AG04449 (cell line): ENCODE measurements at places on chromosomes 5 and 9.

GRCh38 chr5:97164846-97165245, 18.2 kb downstream of the RIOK2 start:
- no peak for DNase-seq

DNA sequence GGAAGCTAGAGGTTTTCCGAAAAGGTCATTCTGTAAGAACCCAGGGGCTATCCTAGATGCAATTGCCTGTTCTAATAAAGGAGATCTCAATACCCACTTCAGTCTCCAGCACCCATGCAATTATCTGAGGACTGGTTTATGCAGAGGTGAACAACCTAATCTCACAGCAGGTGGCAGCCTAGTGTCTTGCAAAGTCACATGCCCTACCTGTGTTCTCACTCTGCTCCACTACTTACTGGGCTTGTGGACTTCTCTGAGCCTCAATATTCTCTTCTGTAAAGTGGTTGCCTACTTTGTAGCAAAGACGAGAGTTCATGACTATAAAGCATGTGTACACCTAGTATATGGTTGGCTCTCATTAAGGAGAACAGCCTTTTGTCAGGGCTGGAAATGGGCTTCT, 21.0 kb upstream of the ALDH1B1 start:
- DNase-seq, result no peak

- no peak for DNase-seq
Measured at GRCh38 chr5:95620030-95620869, at the start of gene GPR150. GPR150 (plus strand) TSS chr5:95620087; CDS start chr5:95620276, 189 bp downstream.

- DNase-seq, result no peak
Measured at GRCh38 chr9:95316274-95316673, 1.2 kb downstream of the FANCC start.

- no peak for DNase-seq
Measured at GRCh38 chr9:21696411-21696871, 106.0 kb upstream of the MTAP start.

DNA sequence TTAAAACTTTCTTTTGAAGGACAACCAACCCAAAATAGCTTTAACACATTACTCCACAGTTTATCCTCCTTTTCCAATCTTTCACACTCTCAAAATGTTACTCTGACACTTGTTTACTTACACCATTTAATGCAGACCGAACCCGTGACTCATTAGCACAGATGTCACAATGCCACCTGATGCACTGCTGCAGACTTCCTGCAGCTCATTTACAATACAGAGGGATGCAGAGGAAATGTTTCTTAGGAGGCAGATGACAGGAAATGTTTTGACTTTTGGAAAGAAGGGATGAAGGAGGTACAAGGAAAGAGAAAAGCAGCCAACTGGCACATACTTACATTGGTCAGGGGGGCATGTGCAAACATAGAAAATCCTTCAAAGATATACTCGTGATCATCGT, 39.0 kb downstream of the DROSHA start:
- DNase-seq, result no peak

DNA sequence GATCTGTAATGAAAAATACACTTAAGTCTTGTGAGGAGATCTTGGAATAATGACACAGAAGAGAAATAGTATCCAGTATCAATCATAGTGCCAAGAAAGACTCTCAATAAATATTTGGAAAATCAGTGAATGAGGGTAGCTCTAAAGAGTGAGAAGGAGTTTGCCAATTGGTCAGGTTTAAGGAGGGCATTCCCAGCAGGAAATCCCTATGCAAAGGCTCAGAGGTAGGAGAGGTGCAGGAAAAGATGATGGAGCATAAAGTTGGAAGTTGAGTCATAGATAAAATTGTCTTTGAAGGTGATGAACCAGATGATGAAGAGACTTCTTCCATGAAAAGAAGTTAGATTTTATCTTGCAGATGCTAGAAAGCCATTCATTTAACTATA, 27.8 kb downstream of the TNPO1 start:
- no peak for DNase-seq

DNA sequence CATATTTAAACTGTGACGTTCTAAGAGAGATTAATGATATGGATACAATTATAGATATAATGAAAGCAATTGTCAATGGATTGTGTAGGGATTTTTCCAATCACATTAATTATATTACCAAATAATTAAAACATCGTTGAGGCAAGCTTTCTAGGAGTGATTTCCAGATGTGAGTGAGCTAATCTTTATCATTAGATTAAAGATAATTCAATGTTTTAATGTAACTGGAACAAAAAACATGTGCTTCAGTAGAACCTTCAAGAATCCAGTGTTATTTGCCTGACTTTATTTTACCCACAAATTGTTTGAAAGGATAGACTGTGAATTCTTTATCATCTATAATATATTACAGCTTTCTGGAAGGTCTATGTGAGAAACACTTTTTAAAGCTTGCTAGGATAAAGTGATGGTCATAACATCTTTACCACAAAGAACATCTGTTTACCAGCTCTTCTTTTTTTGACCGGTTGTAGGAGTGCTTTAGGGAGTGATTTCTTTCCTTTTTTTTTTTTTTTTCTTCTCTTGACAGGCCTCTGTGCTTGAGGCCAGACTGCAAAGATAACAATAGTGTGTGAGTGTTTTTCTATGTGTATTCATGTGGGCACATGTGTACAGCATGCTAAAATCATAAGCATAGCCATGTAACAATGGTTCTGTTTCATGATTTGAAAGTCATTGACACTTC, 35.0 kb downstream of the SNCAIP start:
- no peak for DNase-seq

DNA sequence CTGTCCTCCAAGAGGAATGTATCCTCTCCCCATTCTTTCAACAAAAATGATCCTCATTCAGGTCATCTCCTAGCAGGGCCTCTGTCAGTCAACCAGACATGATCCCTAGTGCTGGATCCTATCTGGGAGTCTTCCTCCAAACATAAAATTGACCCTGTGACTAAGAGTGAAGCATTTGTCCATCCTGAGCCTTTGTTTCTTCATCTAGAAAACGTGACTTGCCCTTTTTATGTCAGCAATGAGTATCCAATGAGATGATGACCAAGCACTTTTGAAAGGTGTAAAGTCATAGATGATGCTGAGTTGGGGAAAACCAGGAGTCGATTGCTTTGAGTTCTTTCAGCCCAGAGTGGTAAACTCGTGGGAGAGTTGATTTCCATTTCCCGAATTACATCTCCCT, 143.3 kb downstream of the CMYA5 start:
- DNase-seq, result no peak

DNA sequence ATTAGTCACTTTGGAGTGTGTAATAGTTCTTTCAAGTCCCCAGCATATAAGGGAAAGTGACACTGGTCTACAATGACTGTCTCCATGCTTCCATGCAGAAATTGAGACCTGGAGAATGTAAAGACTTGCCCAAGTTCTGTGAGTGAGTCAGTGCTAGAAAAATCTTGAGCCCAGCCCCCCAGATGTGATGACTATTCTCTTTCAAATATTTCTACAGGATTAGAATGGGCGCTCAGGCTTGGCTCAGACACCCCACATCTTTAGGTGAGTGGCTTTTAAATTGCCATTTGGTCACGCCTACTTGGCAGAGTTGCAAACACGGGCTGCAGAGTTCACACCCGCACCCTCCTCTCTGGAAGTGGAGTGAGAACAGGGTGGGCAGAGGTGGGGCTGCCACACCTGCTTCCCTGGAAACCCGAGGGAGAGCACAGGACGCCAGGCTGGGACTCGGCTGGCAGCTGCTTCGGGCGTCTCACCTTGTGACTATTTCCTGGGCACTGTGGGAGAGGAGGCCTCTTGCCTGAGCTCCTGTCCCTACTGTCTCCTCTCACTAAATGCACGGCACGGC, 37.6 kb downstream of the ROPN1L start:
- DNase-seq, result no peak

DNA sequence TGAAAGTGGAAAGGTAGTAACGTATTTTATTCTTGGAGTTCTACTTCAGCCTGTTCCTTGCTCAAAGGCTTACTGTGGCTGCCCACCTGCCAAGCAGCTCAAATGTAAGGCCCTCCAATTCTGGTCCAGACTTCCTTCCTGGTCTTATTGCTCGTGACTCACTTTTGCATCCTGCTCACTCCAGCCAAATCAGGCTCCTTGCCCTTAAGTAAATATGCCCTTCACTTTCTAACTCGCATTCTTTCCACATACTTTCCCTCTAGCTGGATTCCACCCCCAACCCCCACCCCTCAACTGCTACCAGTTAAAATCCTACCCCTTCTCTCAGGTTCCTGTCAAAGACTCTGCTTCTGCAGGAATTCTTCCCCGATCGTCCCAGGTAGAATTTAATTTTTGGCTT, 96.6 kb downstream of the GALNT10 start:
- DNase-seq, result peak; percentile 63

DNA sequence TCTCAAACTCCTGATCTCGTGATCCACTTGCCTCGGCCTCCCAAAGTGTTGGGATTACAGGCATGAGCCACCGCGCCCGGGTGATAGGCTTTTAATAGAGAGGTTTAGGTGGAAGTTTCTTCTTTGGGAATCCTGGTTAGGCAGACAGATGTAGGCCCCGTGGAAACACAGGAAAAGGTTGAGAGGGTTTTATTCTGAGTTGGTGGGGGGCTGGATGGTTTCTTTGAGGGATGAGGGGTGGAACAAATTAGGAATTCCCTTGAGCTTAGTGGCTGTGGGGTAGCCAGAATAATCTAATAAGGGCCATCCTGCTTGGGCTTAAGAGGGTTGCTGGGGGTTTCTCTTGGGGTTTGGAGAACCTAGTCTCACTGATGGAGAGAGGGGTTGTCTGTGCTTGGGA, 30.4 kb downstream of the C9orf50 start:
- DNase-seq, result no peak

GRCh38 chr9:126160067-126160853, 166.4 kb upstream of the MVB12B start:
- DNase-seq, result no peak

DNA sequence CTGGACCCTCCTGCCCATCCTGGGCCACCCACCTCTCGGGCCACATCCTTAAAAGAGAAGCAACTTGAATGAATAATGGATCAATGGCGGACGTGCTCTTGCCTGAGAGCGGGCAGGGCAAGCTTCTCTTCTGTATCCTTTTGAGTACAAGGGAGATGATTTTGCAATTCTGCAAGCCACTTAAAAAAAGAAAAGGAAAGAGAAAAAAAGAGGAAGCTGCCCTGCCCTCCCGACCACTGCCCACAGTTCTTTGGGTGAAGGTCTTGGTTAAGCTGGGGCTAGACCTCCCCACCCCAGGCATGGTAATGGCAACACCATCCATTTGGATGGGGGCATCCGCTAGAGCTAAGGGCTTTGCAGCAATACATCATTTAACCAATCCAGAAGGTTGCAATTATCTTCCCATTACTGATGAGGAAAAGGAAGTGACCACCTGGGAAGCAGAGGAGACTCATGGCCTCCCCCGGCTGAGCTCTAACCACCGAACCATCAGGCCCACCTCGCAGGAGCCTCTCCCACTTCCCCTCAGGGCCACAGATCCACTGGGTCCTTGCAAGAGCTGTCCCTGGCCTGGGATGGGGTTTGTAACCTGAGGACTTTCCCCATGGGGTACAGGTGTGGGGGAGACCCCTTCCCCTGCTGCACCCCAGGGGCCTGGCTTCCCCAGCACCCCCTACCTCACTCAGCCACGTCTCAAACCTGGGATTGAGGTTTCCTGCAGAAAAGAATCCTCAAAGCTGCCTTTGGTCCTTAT, 27.8 kb upstream of the LAMC3 start:
- DNase-seq, result no peak

DNA sequence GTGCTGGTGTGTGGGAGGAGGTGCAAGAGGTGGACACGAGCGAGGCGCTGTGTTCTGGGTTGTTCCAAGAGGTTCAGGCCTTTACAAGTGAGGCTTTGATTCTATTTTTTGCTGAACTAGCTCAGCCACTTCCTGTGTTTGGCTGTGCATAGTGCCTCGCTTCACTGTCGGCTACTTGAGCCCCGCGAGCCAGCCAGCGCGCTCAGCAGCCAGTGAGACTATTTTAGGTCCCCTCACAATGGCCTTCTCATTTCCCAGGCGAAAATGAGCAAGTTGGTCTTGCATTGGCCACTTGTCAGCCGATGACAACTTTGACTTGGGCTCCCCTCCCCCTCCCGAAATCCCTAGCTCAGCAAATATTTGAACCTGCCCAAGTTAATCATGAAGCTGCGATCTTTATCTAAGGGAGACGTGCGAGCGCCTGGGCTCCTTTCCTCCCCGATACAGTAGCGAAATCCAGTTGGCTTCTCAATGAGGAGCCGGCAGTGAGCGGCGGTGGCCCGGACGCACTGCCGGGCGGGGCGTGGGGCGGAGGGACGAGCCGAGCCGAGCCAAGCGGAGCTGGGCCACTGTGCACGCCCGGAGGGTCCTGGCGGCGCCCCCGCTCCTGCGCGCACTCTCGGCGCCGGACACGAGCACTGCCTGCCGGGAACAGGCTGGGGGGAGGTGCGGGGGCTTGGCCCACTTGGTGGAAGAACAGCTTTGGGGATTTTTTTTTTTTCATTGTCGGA, 72.6 kb downstream of the PIK3R1 start:
- no peak for DNase-seq

DNA sequence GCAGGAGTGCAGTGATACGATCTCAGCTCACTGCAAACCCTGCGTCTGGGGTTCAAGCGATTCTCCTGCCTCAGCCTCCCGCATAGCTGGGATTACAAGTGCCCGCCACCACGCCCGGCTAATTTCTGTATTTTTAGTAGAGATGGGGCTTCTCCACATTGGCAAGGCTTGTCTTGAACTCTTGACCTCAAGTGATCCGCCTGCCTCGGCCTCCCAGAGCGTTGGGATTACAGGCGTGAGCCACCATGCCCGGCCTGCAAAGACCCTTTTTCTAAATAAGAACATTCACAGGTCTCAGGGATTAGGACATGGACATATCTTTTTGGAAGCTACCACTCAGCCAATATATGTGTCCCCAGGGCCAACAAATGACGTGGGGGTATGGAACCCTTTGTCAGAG, 49.6 kb upstream of the GFPT2 start:
- DNase-seq, result no peak

- no peak for DNase-seq
Measured at GRCh38 chr9:118578467-118578866, 790.8 kb downstream of the BRINP1 start.

GRCh38 chr5:58255970-58256369, 203.9 kb downstream of the PLK2 start:
- no peak for DNase-seq

- DNase-seq, result no peak
Measured at GRCh38 chr9:33787839-33788238, 7.5 kb upstream of the PRSS3 start.

DNA sequence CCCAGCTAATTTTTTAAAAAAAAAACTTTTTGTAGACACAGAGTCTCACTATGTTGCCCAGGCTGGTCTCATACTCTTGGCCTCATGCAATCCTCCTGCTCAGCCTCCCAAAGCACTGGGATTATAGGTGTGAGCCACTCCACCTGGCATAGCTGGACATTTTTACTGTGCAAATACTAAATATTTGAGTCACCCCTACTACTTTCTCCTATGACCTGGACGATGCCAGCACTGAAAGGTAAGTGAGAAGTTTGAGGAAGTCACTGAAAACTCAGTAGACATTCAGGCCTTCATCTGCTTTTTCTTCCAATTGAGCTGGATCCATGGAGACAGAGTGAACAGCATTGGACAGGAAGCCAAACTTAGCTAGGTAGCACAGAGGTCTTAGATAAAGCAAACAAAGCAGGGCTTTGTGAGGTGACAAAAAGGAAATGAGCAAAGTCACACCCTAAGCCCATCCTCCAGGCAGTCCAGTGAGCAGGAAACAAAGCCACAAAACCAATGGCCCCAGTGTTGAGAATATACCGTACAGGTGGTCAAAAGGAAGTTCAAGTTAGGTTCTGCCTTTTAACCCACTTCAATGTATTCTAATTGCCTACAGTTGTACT, 192.6 kb upstream of the RASA1 start:
- DNase-seq, result no peak

- DNase-seq, result no peak
Measured at GRCh38 chr5:96582343-96582742, 79.8 kb upstream of the CAST start.
